ENCODE measurements at places on chromosomes 3 and 15. TPM values are rescaled to one million over a fixed set of nuclear protein-coding genes. Genes with fewer than 3 reads are reported as not detected.

Gene PCSK6
- total RNA-seq, result 2.2 TPM

GRCh38 chr15:52326756-52327155 is 31.2 kb upstream of the MYO5C start:
- DNase-seq, result no peak

DNA sequence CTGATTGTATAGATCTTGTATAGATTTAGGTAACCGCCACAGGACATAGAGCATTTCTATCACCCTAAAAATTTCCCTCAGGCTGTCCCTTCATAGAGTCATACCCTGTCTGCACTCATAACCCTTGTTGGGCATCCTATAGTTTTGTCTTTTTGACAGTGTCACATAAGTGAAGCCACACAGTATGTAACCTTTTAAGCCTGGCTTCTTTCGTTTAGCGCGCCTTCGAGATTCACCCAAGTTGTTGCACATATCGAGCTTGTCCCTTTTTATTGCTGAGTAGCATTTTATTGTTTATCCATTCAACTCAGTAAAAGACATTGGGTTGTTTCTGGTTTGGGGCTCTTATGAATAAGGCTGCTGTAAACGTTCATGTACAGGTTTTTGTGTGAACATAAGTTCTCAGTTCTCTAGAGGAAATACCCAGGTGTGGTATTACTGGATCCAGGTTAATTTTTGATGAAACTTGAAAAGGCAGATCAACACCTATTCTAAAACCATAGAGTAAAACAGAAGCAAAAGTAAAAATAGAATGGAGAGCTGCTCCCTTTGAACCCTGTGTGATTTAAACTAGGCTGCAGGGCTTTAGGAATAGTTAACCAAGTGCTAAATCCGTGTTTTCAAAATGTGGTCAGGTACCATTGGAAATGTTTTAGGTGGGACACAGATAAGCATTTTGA is 49.5 kb downstream of the CD86 start:
- no peak for DNase-seq

DNA sequence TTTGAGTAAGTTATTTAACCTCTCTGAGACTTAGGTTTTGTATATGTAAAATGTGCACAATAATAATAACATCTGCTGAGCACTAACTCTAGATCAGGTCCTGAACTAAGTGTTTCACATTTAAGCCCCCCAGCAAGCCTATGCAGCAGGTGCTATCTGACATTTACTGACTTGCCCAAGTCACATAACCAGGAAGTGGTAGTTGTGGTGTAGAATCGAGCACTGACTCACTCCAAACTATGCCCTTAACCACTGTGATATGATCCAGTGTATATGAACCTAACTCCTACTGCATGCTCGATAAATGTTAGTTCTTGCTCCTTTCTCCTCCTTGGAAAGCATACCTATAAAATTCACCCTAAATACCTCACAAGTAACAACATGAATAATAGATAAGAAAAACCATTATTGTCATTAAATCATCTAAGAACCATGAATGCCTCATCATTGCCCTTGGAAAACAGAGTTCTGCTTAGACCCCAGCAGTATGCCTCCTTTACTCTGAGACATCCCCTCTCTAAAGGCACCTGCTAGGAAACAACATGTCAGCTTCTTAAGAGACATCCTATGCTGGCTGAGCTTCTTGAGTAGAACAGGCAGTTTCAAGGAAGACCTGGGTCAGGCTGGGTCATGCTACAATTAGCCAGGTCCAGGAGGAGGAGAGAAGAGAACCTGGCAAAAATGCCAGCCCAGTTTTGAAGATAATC is 3.0 kb upstream of the SHC4 start:
- DNase-seq, result no peak

GRCh38 chr3:142881445-142882224 is 7.2 kb downstream of the PCOLCE2 start:
- no peak for DNase-seq

- no peak for DNase-seq
Observed at GRCh38 chr3:72517921-72518424, 330.3 kb downstream of the SHQ1 start.

DNA sequence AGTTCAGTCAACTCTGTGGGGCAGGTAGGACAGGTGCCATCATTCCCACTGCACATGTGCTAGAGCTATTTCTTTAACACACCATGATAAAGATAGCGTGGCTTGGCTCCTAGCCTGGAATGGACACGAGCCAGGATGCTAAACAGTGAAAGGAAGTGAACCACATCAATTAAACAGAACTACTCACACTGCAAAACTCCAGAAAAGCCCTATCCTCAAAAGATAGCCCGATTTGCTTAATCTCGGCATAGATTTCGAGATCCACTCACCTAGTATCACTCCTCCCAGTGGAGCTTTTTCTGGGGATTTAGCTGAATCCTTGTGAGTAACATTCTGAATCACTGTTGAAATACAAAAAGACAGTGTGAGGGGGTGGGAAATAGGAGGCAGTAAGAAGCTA is 118.0 kb downstream of the ABI3BP start:
- DNase-seq, result no peak

DNA sequence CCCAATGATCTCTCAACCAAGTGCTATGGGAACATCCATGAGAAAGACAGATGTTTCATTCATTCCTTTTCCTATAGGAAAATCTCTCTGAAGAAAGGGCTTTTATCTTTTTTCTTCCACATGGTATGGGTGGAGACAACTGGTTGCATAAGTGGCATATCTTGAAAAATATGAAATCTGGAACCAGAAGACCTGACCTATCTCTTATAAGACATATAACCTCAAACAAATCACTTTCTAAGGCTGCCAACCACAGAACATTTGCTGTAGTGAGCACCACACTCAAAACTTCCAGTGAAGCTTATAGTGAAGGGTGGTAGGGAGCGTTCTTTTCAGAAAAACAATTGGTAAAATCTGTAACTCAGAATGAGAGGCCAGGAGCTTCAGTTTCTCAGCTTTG is 58.5 kb downstream of the SHQ1 start:
- no peak for DNase-seq

GRCh38 chr3:101643861-101644613 is 32.9 kb downstream of the ZBTB11 start:
- DNase-seq, result no peak

DNA sequence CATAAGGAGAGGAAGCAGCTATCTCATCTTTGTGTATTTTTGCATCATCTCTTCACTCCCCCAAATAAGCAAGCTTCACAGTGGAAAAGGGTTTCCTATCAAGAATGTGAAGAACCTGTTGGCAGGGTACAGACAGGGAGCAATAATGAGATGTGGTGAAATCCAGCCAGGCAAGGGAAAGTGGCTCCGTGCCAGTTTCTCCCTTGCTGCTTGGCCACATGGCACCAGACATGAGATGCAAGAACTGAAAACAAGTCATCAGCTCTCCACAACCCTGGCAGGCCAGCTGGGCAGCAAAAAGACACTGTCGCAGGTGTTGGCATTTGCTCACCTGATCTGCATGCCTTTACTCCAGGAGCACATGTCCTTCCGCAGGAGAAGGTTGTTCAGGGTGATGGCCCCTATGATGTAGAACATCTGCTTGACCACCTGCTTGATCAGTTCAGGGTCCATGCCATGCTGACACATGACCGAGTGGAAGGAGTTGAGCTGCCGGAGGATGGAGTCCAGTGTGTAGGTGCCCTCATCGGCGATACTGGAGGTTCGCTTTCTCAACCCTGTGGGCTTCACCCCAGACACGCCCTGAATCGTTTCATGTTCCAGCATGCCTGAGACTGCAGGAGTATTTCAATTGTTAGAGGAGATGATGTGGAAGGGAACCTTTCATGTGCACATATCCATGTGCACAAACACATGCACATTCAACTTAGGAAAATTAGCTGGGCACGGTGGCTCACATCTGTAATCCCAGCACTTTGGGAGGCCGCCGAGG is 23.3 kb upstream of the MYO5C start:
- DNase-seq, result no peak

GRCh38 chr3:8532251-8532871 is 30.7 kb downstream of the LMCD1 start:
- no peak for DNase-seq

- no peak for DNase-seq
Observed at GRCh38 chr3:65576966-65577365, 461.8 kb downstream of the MAGI1 start.

DNA sequence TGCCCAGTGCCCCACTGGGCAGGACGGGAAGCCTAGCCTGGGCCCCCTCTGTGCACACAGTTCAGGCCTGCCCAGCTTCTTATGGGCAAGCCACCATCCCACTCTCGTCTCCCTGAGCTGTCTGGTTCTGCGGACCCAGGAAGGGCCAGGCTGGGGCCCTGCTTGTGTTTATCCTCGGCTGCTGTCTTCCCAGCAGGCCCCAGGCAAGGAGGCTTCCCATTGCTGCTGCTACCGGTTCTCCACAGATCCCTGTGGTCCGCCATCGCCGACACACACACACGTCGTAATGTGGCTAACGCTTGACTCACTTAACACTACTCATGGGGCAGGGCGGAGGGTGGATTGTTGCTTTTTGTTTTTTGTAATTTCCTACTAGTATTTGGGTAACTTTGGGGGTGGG is 52.4 kb upstream of the SLC6A1 start:
- no peak for DNase-seq

DNA sequence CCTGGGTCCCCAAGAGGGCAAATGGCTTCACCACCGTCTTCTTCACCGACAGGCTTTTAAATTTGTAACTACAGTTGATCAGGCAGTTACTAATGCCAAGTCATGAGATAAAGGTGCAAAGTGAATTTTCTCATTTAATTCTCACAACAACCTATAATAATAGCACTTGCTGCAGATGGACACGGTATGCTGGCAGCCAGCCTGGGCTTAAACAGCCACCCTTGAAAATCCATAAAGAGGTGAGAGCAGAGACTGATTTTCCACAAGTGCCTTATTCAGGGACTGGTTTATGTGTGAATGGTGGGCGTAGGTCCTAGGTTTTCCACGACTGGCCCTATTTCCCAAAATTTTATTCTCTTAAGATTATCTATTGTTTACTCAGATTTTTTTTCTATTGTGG is 117.8 kb downstream of the RAB11A start:
- DNase-seq, result no peak

- no peak for DNase-seq
Observed at GRCh38 chr15:78985859-78986475, 41.1 kb upstream of the CTSH start.

GRCh38 chr15:51629612-51630011 is 7.0 kb upstream of the DMXL2 start:
- no peak for DNase-seq

DNA sequence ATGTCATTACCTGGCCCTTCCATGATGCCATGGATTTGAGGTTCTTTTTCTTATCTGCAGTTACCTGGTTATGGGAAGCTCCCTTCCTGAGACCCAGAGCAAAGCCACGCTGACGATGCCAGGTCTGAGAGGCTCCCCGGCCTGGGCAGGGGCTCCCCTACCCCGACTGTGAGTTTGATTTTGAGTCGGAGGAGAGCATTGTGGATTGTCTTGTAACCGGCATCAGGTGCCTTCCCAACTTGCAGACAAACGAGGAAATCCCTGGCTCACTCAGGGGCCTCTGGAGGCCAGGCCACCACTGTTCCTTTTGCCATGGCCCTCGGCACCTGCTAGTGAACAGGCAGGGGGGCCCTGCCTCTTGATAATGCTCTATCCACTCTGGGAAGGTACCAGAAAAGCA is 151.4 kb downstream of the ATP10A start:
- DNase-seq, result no peak

DNA sequence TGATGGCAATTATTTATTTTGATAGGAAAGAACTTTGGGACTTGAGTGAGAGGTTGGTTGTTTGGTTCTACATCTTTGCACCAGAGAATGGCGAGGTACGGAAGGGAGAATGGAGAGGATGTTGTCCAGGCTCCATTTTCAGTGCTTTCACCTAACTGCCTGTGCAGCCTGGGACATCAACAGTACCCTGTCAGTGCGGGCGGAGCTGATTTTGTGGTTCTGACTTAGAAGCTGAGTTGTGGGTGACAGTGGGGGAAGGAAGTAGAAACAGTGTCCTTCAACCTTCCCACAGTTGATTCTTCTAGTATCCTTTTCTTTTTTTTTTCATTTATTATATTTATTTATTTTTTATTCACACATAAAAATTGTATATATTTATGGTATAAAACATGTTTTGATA is 95.3 kb downstream of the TIGIT start:
- no peak for DNase-seq

All from neural progenitor cell (in vitro differentiated cells).